ENCODE measurements at places on chromosomes 5 and 9.

DNA sequence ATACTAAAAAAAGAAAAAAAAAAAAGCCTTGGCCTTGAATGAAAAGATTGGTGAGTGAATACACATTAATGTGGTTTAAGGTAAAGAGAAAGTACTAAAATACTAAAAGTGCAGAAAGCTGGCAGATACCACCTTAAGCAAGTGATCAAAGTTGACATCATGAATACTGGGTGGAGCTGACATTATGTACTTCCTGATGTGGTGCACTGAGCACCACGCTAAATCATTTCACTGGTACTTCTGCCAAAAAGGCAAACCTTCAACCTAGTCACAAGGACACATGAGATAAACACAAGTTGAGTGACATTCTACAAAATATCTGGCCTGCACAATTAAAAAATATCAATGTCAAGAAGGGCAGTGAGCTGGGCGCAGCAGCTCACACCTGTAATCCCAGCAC lies 33.8 kb upstream of the PANK3 start:
- DNase-seq: no peak

DNA sequence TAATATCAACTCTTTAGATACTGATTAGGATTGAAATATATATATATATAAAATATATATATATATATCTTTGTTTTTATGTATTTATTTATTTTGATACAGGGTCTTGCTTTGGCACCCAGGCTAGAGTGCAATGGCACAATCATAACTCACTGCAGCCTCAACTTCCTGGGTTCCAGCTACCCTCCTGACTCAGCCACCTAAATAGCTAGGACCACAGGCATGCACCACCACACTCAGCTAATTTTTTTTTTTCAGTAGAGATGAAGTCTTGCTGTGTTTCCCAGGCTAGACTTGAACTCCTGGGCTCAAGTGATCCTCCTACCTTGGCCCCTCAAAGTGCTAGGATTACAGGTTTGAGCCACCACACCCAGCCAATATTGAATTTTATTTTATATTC lies 20.6 kb upstream of the CDH6 start:
- no peak for DNase-seq

DNA sequence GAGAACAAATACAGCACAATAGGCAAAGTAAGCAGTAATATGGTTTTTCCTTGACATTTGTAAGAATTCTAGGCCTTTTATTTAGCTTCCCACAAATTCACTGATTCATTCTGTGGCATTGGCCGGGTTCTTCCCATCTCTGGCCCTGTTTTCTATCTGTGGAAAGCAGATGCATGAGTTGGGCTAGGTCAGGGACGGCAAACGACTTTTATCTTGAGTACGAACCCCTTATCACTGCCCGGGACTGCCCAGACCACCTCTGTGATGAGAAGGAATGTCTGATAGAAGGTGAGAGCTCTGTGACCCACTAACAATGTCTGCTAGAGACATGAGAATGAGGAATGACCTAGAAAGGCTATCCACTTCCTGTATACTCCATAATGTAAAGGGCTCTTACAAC lies 35.4 kb upstream of the ADAM19 start:
- no peak for DNase-seq

DNA sequence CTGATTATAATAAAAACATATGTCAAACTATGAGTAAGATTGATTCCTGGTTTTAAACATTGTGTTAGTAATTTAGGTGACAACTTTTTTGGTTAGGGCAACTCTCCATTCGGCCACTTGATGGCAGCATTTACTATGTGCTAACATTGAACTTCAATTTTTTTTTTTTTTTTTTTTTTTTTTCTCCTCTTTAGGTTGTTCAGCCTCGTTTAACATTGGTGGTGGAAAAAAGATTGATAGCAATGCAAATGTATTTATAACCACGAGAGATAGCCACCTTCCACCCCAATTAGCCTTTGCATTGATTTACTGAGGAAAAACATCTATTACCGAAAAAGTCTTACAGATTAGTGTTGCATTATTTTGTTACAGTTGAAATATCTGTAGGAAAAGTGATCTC lies 159.1 kb downstream of the CSNK1G3 start:
- peak; percentile 12 for DNase-seq

DNA sequence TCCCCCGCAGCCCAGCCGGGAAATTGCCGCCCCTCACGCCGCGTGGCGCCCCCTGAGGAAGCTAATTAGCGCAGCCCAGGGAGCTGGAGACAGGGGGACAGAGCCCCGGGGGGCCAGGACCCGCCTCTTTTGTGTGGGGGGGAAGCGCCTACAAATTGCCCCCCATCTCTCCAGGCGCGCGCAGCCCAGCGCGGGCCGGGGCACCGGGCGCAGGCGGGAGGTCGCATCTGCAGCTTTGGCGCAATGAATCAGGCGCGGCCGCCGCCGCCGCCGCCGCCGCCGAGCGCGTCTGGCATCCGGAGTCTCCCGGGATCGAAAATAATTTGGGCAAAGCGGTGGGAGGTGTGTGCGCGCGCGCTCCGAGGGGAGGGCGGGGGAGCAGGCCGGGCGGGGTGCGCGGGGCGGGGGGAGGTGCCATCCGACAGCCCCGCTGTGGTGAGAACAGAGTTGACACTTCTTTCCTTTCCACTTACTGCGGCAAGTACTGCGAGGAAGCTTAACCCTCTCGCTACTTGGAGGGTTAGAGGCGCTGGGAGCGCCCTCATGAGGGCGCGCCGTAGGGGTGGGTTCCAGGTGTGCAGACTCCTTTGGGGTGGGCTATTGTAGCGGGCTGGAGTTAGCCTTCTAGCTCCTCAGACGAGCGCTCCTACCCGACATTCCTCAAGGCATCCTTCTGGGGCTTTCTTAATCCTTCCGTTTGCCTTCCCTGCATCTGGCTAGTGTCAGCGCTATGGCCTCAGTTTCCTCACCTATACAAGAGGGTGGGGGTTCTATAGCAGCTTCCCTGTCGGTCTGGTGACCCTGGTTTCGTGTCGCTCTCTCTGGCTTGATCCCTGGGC lies 63.1 kb downstream of the CXXC5 start:
- DNase-seq: peak; percentile 43

- no peak for DNase-seq
These were observed 292.4 kb downstream of the MRPS30 start for GRCh38 chr5:45101146-45101545.

DNA sequence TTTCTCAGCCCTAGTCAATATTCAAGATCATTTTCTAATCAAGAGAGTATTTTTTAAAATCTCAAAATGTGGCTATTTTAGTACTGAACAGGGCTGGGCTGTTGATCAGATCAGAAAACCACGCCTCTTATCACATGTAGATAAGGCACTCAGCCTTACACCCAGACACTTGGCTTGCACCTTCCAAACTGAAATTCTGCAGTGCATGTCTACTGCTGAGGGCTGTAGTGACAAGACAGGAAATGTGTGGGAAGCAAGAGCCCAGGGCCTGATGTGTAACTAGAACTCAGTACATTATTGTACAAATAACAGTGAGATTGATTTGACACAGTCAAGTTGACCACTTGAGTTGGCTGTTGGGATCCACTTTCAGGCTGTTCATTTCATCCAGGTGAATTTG lies 48.6 kb downstream of the UBE2QL1 start:
- no peak for DNase-seq

DNA sequence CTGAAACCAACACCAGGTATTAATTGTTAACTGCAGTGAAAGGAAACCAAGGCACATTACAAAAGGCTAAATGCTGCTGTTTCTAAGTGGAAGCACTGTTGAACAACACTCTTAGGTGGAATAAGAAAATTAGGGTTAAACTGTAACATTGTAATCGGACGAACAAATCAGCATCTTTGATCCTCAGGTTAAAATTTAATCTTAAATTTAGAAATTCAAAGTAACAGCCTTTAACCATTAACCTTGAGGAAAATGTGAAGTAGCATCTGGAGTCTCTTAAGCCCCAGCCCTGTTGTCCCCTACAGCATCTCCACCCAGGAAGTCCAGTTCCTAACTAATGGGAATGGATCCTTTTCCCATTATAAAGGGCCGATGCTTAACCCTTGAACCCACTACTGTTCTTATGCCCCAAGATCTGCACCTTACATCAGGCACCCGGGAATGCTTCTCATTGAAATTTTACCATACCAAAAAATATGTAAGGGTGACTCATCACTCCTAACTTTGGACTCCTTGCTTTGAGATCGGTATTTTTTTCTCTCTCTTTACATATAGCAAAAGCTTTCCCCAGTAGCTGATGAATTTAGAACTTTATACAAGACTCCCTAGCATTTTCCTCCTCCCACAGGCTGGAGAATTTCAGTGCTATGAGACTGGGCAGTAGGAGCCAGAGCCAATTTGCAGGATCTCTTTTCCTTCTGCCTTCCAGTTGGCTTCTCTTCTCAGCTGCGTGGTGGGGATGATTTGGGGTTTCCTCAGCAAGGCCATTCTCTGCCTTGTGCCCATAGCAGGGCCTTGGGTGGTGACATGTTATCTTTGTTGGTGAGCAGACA lies 32.0 kb upstream of the ITGA2 start:
- no peak for DNase-seq

GRCh38 chr9:133387680-133388079 lies 11.5 kb downstream of the STKLD1 start:
- DNase-seq: no peak

GRCh38 chr9:4937446-4937845 lies 47.6 kb upstream of the JAK2 start:
- DNase-seq: no peak

DNA sequence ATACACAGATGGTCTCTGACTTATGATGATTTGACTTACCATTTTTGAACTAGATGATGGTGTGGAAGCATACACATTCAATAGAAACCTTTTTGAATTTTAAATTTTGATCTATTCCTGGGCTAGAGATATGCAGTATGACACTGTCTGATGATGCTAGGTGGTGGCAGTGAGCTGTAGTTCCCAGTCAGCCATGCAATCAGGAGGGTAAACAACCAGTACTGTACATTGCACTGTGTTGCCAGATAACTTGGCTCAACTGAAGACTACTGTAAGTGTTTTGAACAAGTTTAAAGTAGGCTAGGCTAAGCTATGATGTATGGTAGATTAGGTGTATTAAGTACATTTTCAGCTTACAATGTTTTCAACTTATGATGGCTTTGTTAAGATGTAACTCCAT lies 859.1 kb upstream of the ARRDC3 start:
- DNase-seq: no peak

DNA sequence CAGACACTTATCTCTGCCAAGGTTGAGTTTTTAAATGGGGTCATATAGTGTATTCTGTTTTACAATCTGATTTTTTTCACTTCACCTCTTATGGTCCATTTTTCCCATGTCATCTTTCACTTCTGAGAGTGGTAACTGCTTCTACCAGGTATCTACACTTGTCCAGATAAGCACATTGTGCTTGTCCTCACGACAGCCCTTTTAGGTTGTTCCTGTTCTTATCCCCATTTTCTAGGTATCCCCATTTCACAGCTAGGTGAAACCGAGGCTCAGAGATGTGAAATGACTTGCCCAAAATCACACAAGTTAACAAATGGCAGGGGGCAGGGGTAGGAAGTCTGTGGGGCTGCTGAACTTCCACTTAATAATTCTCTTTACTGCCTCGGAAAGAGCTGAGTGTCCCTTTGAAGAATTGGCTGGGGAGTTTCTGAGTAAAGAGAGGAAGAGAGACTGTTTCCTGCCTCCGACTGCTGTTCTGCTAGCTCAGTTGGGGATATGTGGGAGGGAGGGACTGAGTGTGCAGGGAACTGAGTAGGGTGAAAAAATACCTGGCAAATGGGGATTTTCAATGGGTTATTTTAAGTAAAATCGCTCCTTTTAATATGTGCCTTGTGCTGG lies 255.4 kb downstream of the GRIA1 start:
- no peak for DNase-seq

DNA sequence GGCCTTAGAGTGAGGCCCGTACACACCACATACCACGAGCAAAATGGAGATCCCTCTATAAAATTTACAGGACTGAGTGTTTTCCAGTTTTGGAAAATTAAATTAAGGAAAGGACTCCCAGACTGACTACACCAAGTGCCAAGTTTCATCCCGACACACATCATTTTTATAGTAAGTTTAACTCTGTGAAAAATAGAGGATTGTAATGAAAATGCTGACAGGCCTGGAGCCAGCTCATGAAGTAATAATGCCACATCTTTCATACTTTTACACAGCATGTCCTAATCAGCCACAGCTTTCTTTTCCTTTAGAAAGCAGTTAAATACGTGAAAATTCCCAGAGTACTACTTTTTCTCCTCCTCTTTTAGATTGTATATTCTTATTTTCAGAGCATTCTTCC lies 169.2 kb downstream of the SAXO1 start:
- no peak for DNase-seq

GRCh38 chr5:85170183-85170582 lies 785.5 kb upstream of the EDIL3 start:
- DNase-seq: no peak

- DNase-seq: no peak
These were observed 38.6 kb downstream of the SAXO1 start for GRCh38 chr9:18994263-18994916.

DNA sequence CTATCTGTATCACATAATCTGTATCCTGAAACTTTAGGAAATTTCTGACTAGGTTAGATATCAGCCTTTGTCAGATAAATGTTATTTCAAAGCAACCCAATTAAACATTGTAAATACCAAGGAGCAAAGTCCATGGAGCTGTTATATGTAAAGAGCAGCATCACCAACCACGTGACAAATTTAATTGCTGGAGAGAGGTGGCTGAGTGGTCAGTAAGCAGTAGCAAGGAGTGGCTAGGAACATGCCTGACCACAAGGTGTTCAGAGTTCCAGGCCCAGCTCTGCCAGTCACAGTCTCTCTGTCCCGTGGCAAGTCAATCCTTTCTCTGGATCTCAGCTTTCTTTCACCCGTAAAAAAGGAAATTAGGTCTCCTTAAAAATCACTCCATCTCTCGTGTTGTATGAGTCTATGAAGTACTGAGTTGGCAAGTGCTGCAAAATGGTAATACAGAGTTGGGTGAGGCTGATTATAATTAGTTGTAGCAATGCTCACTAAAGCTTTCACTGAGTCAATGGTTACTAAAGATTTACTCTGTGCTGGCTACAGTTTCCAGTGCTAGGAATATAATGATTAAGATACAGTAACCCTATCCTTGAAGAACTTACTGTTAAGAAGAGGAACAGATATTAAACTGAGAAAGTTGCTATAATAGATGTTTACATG lies 166.1 kb downstream of the GNAQ start:
- no peak for DNase-seq
